Immature natural killer cell (primary cell): ENCODE measurements at places on chromosomes 2 and 18.

- no peak for DNase-seq
Measured at GRCh38 chr2:241295326-241296095, 20.0 kb downstream of the HDLBP start.

DNA sequence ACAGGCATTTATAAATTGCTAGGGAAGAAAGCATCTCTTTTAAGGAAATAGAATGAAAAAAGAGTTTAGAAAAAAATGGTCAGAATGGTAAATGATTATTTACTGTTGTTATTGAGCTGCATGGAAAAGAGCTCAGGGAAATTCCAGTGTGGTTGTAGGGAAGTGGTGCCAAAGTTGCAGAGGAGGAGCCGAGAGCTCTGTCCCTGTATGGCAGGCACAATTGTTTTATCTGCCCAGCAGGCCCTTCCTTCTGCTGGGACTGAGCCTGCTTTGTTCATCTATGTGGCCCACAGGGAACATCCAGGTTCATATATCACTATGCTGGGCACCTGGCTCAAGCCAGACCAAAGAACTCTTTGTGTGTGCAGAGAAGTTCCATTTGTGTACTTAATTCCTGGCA is 80.8 kb upstream of the AGAP1 start:
- DNase-seq = no peak

DNA sequence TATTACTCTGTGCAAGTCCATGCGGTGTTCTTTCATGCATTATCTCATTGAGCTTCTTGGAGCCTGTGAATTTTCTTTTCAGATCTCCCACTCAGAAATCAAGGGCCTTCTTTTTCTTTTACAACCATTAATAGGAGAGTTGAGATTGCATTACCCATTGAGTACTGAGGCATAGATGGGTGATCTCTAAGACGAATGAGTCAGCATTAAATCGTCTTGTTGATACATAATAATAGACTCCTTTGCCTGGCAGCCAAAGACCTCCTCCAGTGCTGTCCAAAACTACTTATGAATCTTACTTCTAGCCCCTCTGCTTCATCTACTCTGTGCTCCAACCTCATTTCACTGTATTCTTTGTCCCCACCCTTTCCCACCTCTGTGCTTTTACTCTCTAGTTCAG is 180.5 kb downstream of the AGPS start:
- no peak for DNase-seq

- no peak for DNase-seq
Measured at GRCh38 chr2:219084791-219085190, 24.1 kb upstream of the IHH start.

- DNase-seq = no peak
Measured at GRCh38 chr2:121177896-121178295, 107.1 kb downstream of the TFCP2L1 start.

DNA sequence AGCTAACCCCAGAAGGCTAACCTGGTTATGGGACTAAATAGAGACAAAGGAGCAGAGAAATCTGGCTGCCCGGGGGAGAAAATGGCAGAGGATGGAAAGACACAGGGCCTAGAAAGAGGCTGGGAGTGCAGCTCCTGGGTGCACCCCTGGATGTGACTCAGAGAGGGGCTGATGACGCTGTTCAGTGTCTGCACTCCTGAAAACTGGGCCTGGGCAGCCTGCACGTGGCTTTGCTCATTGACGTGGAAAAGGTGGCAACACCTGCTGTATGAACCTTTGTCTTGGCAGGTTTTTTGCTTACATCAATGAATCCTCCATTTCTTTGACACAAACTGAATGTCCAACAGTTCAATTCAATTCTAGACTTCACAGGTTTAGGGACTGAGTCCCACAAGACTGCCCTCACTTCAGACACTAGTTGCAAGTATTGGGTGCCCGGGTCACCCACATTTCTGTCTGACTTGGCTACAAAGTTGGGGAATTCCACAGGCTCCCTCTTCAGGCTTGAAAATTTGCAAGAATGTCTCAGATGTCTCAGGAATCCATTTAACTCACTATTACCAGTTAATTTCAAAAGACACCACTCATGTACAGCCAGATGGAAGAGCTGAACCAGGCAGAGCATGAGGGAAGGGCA is 47.3 kb upstream of the PUM2 start:
- DNase-seq = no peak

DNA sequence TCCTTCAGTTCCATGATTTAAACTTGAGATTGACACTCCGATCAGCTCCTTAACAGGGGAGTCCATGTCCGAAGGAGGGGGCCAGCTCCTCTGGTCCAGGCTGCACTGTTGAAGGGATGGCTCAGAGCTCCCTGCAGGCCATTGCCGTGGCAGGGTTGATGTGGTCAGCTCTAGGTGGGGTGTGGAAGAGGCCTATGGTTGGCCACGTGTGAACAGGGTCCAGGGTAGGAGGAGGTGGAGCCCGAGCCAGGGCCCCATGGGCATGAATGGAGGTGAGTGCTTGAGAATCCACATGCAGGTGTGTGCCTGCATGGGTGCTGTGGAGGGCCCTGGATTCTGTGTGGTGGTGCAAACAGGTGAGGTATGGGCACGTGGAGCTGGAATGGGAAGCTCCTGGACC is 1.1 kb downstream of the SPEG start:
- no peak for DNase-seq

DNA sequence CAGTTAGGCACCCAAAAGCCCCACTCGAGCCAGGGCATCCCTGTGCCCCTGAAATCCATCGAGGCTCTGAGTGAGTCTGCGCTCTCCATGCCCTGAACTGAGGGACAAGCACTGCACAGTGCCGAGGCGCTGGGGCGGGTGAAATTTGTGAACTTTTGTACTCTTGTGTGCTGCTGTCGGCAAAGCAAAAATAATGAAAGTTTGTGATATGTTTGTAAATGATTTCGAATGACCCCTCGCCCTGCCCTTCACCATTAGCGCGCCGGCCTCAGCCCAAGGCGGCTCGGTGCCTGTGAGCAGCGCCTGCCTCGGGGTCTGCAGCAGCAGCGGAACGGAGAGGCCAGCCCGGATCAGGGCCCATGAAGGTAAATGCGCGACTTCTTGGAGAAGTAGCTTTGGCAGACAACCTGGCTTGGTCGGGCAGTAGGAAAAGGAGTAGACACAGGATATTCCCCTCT is 1.8 kb upstream of the HOXD4 start:
- DNase-seq = no peak

GRCh38 chr2:240224676-240225075 is 84.2 kb upstream of the OTOS start:
- no peak for DNase-seq

- no peak for DNase-seq
Measured at GRCh38 chr2:20044778-20045177, 6.7 kb downstream of the LAPTM4A start.

DNA sequence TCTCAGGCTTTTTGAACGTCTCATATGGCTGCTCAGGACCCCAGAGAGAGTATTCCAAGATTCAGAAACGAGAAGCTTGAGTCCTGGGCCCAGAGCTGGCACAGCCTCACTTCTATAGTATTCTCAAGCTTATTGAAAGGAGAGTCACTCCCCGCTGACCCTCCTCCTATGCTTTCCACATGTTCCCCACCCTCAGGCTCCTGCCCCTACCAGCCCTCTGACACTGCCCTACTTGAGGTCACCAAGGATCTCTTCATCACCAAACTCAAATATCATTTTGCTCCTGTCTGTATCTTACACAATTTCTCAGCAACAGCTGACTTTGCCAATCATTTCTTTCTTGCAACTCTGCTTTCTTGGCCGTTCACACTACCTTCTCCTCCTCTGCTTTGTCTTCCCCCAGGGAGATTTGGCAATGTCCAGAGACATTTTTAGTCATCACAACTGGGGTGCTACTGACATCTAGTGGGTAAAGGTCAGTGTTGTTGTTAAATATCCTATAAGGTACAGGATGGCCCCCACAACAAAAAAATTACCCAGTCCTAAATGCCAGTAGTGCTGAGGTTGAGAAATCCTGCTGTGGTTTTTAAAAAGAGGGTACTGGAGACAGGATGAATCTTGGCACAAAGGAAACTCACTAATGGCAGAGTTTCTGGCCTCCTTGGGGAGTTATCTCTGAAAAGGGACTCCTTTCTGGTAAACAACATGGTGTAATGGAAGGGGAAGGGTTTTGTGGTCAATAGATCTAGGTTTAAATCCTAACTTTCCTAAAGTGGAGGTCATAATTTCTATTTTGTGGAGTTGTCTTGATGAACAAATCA is 26.9 kb upstream of the INSIG2 start:
- no peak for DNase-seq

GRCh38 chr18:64539847-64540246 is 391.0 kb upstream of the LINC00305 start:
- no peak for DNase-seq

- DNase-seq = no peak
Measured at GRCh38 chr2:59899692-59900091, 653.8 kb downstream of the BCL11A start.

DNA sequence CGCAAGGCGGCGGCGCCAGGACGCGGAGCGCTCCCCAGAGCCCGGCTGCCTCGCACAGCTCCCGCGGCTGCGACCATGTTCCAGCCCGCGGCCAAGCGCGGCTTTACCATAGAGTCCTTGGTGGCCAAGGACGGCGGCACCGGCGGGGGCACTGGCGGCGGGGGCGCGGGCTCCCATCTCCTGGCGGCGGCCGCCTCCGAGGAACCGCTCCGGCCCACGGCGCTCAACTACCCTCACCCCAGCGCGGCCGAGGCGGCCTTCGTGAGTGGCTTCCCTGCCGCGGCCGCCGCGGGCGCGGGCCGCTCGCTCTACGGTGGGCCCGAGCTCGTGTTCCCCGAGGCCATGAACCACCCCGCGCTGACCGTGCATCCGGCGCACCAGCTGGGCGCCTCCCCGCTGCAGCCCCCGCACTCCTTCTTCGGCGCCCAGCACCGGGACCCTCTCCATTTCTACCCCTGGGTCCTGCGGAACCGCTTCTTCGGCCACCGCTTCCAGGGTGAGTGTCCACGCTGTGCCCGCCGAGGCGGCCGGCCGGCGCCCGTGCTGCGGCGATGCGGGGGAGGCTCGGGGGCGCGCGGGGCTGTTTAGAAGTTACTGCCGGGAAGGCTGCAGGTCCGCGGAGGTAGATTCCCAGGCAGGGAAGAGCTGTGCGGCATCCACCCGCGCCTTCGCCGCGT is 696 bp downstream of the EMX1 start:
- no peak for DNase-seq

DNA sequence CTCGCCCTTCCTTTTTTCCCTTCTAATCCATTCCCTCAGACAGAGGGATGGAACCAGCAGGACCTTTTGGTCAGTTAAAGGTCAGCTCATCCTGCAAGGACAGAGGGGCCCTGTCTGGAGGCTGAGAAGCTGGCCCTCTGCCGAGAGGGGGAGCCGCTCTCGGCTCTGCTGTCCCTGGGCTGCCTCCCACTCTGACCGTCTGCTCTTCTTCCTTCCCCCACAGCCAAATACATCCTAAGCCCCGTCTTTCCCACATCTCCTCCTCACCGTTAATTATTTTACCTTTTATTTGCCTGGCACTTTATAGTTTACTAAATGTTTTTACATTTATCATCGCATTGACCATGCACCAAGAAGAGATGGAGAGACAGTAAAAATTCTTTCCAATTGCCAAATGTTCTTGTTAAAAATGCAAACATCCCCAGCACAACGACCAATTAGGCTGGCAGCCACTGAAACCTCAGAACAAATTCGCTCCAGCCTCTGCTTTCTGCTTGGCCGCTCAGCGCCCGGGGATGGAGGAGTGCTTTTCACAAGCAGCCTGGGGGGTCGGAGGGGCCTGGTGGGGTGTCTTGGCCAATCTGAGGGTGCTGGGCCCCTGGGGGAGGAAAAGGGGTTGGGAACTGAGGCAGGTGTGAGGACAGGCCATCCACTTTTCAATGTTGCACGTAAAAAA is 123.7 kb downstream of the TNS1 start:
- no peak for DNase-seq

- DNase-seq = no peak
Measured at GRCh38 chr18:24322584-24323136, 75.0 kb downstream of the OSBPL1A start.

GRCh38 chr2:239790313-239790712 is 234.8 kb downstream of the NDUFA10 start:
- no peak for DNase-seq

- DNase-seq = no peak
Measured at GRCh38 chr2:197950006-197950405, 145.6 kb downstream of the PLCL1 start.

DNA sequence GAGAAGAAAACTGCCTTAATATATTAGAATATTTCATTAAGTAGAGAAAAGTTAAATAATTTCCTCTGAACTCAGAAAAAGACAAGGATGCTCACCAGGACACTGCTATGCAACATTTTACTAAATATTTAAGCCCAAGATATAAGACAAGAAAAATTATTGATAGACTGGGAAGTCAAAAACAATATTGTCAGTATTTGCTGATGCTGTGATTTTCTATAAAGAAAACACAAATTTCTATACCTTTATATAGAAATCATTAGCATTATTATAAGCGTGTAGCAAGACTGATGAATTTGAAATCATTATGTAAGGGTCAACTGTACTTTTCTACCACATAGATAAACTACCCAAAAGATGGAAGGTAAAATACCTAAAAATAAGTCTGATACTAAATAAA is 451.0 kb downstream of the RNF144A start:
- no peak for DNase-seq

DNA sequence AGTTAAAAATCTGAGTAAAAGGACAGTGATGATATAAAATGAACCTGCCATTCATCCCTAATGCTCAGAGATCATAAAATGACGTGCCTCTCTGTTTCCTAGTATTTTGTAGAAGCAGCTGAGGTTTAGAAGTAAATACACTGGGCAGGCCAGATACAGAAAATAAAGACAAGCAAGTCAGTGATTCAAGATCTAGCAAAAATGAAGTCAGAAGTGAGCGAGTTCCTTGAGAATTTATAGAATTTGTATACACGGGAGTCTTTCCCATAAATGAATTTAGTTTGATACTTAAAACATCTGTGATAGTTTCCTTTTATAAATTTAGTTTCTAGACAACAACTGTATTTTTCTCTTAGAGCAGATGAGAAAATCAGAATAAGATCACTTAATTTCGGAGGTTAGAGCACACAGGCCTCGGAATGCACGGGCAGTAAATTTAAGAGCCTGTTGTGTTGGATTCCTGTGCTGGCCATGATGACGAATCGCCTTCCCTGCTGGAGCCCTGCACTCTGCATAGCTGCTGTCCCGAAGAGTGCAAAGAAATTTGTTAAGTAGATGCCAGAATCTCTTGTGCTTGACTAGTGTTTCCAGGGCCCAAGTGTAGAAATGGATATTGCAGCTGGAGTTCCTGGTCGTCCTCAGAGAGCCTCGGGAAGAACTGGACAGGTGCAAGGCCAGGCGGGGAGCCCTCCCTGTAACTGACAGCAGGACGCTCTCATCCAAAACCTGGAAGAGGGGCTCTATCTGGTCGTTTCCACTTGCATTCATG is 83.7 kb upstream of the RBM44 start:
- DNase-seq = no peak

GRCh38 chr2:70932631-70933230 is 3.0 kb upstream of the ATP6V1B1 start:
- no peak for DNase-seq

DNA sequence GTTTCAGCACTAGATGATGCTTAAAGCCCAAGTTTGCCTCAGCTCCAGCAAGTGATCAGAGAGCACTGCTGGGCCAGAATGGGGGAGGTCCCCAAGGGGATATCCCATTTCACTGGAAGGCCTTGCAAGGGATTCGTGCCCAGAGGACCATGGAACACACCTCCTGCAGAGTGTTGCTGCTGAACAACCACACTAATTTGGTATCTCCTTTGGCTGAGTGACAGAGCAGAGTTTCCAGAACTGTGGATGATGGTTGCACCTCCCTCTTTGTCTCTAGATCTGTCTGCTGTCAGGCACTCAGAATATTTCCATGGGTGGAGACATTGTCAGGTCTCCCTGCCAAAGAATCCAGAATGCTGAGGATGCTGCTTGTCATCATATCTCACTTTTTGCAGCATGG is 484.8 kb upstream of the NETO1 start:
- DNase-seq = no peak
